ENCODE measurements at places on chromosomes 2 and 18. TPM values are rescaled to one million over a fixed set of nuclear protein-coding genes. Genes with fewer than 3 reads are reported as not detected.

UGT1A10 gene
- not detected for polyA plus RNA-seq

GPAT2 gene
- 1.1 TPM for polyA plus RNA-seq

ACMSD gene
- polyA plus RNA-seq: not detected

GPR39 gene
- not detected for polyA plus RNA-seq

MAP3K19 gene
- polyA plus RNA-seq: not detected

SERPINB4 gene
- not detected for polyA plus RNA-seq

GRHL1 gene
- polyA plus RNA-seq: not detected

DCDC2C gene
- not detected for polyA plus RNA-seq

NYAP2 gene
- polyA plus RNA-seq: not detected

CYP1B1 gene
- polyA plus RNA-seq: 0.10 TPM

DLGAP1 gene
- polyA plus RNA-seq: 1.3 TPM

DSG2 gene
- polyA plus RNA-seq: not detected

CXCR4 gene
- 581 TPM for polyA plus RNA-seq

LYG2 gene
- polyA plus RNA-seq: not detected

PTPRM gene
- polyA plus RNA-seq: 3.7 TPM

POTEI gene
- polyA plus RNA-seq: not detected

OSBPL6 gene
- polyA plus RNA-seq: not detected

IL36A gene
- 0.38 TPM for polyA plus RNA-seq

TBC1D8 gene
- 0.48 TPM for polyA plus RNA-seq

SERPINB11 gene
- not detected for polyA plus RNA-seq

CCDC68 gene
- polyA plus RNA-seq: not detected

GKN2 gene
- polyA plus RNA-seq: not detected

TUBA3D gene
- not detected for polyA plus RNA-seq

KLHL41 gene
- polyA plus RNA-seq: 0.08 TPM

DNMT3A gene
- 12.4 TPM for polyA plus RNA-seq

ACTG2 gene
- polyA plus RNA-seq: 2.4 TPM

MALT1 gene
- polyA plus RNA-seq: 42.7 TPM

SGPP2 gene
- 2.7 TPM for polyA plus RNA-seq

TMEM127 gene
- polyA plus RNA-seq: 37.4 TPM

NOL4 gene
- polyA plus RNA-seq: not detected

SPC25 gene
- polyA plus RNA-seq: 0.51 TPM

MOGAT1 gene
- not detected for polyA plus RNA-seq

CEP192 gene
- polyA plus RNA-seq: 7.2 TPM

AFF3 gene
- 1.3 TPM for polyA plus RNA-seq

BAZ2B gene
- polyA plus RNA-seq: 15.6 TPM

USP40 gene
- polyA plus RNA-seq: 2.7 TPM

ERCC3 gene
- polyA plus RNA-seq: 25.4 TPM

EDAR gene
- polyA plus RNA-seq: 3.6 TPM

SKA1 gene
- polyA plus RNA-seq: 0.10 TPM

TRIM43 gene
- polyA plus RNA-seq: not detected

LRRTM4 gene
- polyA plus RNA-seq: not detected

TCF23 gene
- not detected for polyA plus RNA-seq

Measured in CD4-positive, CD25-positive, alpha-beta regulatory T cell (primary cell).